ENCODE measurements at places on chromosomes 1 and 21.

DNA sequence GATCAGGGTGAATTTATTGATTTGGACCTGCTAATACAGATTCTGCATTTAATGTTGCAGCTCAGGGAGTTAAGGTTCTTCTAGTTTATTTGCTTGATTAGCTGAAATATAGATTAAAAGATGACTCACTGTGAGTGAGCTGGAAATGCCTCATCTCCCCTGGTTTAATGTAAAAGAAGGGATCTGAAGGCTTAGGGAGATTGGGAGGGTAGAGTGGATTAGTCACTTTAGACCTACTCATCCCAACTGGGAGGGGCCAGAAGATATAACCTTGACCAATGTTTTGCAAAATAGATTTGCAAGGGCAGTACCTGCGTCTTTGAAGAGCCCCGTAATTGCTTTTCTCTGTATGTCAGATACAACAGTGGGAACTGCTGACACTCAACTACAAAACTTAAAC, 922.8 kb upstream of the ADGRL4 start:
- peak; percentile 13 for DNase-seq

DNA sequence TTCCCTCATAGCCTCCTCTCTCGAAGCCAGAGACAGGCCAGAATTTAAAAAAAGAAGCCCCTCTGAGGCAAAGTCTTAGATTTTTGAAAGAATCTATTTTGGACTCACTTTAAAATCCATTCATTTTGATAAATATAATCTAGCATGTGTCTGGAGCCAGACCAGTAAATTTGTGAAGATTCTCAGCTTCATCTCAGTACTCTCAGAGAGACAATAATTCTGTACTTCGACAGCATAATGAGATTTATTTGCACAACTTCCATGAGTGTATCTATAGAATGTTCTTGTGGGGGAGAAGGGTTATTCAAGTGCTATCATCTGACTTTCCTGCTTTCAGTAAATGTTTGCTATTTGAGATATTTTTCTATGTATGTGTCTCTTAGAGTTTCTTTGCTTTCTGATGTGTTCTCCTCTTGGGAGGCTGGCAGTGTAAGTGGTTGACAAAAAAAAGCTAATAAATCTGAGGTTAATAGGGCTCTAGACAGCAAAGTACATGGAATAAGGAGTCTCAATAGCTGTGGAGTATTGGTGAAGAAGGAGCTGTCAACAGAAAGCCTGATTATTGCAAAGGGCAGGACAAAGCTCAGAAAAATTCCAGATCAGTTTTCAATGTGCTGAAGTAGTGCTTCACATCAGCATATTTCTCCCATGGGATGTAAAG, 223.0 kb downstream of the PTBP2 start:
- DNase-seq: no peak

- peak; percentile 26 for DNase-seq
These were observed 32.5 kb downstream of the MTF2 start for GRCh38 chr1:93111561-93111960.

GRCh38 chr1:161779393-161779792, 13.3 kb downstream of the ATF6 start:
- no peak for DNase-seq

GRCh38 chr21:44558695-44559094, at the start of gene KRTAP10-3:
Gene KRTAP10-3 (minus strand): TSS chr21:44558795. CDS start chr21:44558715, 80 bp downstream.
- no peak for DNase-seq

DNA sequence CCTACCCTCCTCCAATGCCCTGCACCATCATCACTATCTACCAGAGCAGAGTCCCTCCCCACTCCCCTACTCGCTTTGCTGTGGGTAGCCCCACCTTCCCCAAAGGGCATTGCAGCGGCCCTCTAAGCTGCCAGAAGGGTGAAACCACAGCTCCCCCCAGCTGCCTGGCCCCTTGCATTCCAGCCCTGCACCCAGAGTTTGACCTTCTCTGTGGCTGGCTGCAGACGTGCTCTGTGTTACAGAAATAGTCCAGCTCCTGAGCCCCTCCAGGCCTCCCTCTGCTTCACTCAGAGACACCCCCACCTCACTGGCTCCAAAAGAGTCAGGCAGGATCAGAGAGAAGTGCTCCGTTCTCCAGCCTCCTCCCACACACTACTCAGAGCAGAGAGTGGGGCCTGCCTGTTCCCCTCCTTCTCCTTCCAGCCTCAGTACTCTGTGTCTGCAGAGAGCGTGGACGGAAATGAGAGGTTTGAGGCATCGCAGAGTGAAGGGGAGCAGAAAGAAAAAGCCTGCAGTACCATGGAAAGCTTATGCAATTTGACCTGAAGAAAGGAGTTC, 63.2 kb downstream of the PLEKHA6 start:
- DNase-seq: peak; percentile 77
